ENCODE measurements at places on chromosomes 4 and X. TPM values are rescaled to one million over a fixed set of nuclear protein-coding genes. Genes with fewer than 3 reads are reported as not detected.

FATE1 gene
- total RNA-seq, result not detected

PRKG2 gene
- total RNA-seq, result 17.5 TPM

PDE5A gene
- total RNA-seq, result 832 TPM

ZFYVE28 gene
- 8.2 TPM for total RNA-seq

GRK4 gene
- 5.9 TPM for total RNA-seq

RBMXL3 gene
- not detected for total RNA-seq

TMPRSS11F gene
- not detected for total RNA-seq

CLDN34 gene
- total RNA-seq, result not detected

POF1B gene
- not detected for total RNA-seq

NPY1R gene
- total RNA-seq, result under 0.01 TPM

GLOD5 gene
- total RNA-seq, result not detected
